ENCODE measurements at places on chromosomes 4 and X. TPM values are rescaled to one million over a fixed set of nuclear protein-coding genes. Genes with fewer than 3 reads are reported as not detected.

USP17L20 gene
- total RNA-seq, result not detected

SSX2B gene
- not detected for total RNA-seq

VCX gene
- total RNA-seq, result not detected

- DNase-seq, result peak; percentile 3
Measured at GRCh38 chr4:24476282-24476681, 108.1 kb downstream of the DHX15 start.

- DNase-seq, result no peak
Measured at GRCh38 chrX:13198056-13198761, 121.6 kb downstream of the ATXN3L start.

DNA sequence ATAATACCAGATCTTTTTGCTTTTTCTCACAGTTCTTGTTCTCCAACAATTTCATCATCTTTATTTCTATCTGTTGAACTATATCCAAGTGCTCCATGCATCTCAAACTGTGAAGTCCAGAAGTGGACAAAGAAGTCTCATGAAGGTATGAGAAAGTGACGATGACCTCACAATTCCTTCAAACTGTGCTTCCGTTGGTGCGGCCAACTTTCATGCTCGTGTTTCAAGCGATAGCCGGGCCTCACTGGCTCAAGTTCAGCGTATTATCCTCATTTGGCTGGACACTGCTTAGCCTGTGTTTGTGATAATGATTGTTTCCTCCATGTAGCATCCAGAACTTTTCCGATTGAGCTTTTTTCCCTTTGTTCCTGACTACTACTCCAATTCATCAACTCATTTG is 143.1 kb downstream of the PALLD start:
- DNase-seq, result no peak

GRCh38 chr4:8316251-8316771 is 46.8 kb downstream of the HTRA3 start:
- DNase-seq, result no peak

DNA sequence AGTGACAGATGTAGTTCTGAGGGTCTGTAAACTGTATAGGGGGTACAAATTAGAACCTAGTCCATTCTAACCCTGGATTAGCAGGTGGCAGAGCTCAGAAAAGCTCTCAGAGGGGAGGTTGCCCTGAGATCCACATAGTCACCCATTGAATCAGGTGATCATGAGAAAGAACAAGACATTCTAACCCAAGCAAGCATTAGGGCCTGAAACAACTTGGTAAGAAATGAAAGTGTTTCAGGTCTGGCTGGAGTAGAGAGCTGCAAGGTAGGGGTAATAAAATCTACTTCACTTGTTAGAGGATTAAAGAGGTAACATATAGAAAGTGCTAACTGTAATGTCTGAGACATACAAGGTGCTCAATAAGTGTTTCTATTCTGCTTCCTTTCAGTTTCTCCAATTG is 8.8 kb upstream of the BMP2K start:
- DNase-seq, result no peak

GRCh38 chr4:55849724-55850123 is 3.7 kb upstream of the EXOC1 start:
- no peak for DNase-seq

GRCh38 chrX:118730500-118731247 is 3.3 kb downstream of the IL13RA1 start:
- peak; percentile 64 for DNase-seq

GRCh38 chrX:86845101-86845500 is 672.5 kb upstream of the KLHL4 start:
- no peak for DNase-seq

DNA sequence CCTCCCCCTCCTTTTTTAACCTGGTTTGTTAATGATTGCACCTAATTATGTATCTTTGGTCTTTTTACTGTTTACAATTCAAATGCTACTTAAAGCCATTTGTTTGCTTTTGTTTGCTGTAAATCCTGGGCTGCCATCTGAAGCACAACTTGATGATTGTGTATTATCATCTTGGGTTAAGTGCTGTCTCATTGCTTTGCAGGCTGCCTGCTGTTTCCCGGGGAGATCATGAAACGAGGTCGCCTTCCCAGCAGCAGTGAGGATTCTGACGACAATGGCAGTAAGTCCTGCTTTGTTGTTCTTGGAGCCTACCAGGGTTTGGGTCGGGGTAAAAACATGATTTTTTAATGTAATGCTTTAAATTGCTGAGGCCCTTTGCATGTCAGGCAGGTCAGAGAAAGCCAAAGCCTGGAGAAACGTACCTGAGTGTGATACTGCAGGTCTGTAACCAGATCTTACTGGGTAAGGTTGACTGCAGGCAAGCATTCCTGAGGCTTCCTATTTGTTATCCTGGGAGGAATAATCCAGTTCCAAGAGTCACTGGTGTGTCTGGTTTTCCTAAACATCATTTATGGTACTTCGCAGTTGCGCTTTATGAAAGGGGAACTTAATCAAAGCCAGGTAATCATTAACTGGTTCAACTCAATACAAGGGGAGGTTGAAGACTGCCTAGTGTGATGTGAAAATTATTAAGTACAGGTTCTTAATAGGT is 22.2 kb downstream of the JADE1 start:
- peak; percentile 49 for DNase-seq
